ENCODE measurements at places on chromosomes 1 and 21.

- no peak for DNase-seq
Observed at GRCh38 chr1:41377397-41377796, 16.2 kb downstream of the FOXO6 start.

DNA sequence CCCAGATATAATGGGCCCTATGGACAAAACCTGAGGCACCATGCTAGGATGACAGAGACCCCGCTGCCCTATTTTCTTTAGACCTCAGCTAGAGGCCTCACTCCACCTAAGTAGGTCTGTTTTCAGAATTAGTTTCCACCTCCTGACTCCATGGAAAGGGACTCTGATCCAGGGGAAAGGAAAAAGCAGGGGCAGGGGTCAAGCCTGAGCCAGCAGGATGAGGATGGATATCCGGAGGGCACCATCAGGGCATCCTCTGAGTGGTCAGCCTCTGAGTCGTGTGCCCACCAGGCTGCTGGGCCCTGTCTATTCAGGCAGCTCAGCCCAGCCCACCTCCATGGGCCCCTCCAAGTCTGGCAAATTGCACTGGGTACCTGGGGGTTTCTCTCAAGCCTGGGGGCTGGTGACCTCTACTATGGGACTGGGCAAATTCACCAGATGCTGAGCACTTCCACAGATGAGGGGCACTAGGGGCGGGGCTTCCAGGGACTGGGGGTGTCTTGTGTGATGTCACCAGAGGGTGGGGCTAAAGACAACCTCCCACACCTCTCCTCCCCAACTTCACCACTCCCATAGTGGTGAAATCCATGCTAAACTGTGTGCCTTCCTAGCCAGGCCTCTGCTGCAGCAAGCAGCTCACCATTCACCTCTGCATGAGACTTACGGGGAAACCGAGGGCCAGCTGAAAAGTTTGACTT lies 5.5 kb downstream of the PAQR7 start:
- no peak for DNase-seq

DNA sequence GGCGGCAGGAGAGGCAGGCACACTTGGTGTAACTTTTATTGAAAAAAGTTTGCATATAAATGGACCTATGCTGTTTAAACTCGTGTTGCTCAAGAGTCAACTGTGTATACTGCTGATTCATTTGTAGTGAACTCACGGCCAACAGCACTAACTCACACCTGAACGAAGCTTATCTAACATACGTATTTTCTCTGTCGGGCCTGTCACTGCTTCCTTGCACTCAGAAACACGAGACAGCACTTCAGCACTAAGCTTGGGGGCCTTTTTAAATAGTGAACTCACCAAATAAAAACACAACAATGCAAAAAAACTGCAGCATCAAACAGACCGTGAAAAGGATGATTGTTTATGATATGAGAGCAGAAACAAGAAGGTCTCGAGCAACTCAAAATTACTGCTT lies 58.9 kb upstream of the NEK2 start:
- no peak for DNase-seq

- DNase-seq, result no peak
Observed at GRCh38 chr1:54566438-54567141, 18.6 kb downstream of the ACOT11 start.

- peak; percentile 77 for DNase-seq
Observed at GRCh38 chr1:27536767-27537166, 46.8 kb upstream of the WASF2 start.

DNA sequence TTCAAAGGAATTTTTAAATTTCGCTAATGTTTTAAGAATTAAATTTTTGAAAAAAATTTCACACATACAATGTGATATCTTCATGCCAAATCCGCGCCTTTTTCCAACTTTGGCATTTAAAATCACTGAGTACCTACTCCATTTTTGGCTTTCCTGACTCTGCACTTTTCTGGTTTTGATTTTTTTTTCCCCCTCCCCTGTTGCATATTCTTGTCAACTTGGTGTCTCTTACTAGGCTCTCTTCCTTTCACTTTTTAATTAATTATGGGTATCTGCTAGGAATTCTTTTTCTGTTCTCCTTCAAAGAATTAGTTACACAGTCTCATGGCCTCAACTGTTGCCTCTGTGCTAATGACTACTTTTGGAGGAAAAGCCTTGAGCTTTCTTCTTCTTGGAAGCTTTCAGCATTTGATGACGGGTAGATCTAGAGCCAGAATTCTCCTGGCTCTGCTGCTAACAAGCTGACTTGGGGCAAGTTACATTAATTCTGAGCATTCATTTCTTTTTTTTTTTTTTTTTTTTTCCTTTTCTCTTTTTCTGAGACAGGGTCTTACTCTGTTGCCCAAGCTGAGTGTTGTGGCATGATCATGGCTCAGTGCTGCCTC lies 1.8 kb downstream of the AGL start:
- no peak for DNase-seq

DNA sequence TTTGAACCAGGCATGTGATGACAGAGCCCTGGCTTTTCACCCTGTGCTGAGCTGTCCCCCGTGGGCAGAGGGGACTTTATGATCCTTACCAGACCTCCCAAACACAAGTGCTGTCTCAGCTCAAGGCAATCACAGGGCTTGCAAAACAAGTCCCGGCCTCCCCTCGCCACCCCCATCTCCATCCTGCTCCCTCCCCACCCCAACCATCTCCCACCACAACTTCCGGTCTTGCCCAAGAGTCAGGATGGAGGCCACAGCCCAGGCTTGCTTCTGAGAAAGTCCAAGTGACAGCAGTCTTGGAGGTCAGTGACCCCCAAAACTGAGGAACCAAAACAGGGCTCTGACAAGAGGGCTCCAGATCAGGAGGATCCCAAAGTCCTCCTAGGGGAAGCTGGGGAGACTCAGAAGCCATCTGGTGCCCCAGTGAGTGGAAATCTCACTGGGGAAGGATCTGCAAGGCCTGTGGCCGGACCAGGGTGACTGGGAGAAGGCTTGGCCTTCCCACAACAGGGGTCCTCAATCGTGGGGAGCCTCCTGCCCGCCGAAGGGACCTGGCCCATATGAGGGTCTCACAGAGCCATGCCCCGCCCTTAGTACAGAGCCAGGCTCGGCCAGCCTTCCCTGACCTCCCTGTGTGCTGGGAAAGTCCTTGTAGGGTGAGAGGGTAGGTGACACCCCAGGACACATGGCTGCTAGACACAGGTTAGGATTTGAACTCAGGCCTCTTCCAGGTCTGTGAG lies 4.5 kb upstream of the SDC3 start:
- DNase-seq, result no peak

DNA sequence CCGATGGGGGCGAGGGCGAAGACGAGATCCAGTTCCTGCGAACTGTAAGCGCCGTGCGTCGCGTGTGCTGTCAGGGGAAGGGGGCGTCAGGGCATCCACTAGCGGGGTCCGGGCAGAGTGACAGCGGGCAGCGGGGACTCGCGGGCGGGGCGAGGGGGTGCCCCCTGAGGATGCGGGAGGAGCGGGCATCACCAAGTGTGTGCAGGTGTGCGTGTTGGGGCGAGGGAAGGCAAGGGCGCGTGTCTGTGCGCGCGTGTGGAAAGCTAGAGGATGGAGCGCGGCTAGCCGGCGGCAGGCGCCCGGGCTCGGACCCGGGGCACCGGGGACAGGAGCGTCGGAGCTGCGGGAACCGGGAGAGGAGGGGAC lies 525 bp downstream of the RYR2 start:
- peak; percentile 21 for DNase-seq

DNA sequence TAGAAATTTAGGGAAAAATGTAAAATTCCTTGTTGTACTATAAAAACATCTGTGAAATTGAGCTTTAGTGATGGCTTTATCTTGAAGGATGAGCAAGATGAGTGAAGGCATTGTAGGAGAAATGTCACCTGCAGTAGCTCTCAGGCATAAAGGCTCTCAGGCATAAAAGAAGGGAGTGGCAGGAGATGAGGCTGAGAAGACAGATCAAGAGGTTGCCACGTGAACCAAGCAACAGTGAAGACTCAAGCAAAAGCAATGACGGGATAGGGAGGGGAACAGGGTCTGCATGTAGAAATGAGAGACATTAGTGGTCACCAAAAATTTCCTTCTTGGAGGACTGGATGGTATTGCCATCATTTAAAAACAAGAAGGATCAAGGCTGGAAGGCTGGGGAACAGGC lies 98.8 kb downstream of the ST3GAL3 start:
- DNase-seq, result no peak

- no peak for DNase-seq
Observed at GRCh38 chr1:87200875-87201638, 127.6 kb upstream of the LMO4 start.

DNA sequence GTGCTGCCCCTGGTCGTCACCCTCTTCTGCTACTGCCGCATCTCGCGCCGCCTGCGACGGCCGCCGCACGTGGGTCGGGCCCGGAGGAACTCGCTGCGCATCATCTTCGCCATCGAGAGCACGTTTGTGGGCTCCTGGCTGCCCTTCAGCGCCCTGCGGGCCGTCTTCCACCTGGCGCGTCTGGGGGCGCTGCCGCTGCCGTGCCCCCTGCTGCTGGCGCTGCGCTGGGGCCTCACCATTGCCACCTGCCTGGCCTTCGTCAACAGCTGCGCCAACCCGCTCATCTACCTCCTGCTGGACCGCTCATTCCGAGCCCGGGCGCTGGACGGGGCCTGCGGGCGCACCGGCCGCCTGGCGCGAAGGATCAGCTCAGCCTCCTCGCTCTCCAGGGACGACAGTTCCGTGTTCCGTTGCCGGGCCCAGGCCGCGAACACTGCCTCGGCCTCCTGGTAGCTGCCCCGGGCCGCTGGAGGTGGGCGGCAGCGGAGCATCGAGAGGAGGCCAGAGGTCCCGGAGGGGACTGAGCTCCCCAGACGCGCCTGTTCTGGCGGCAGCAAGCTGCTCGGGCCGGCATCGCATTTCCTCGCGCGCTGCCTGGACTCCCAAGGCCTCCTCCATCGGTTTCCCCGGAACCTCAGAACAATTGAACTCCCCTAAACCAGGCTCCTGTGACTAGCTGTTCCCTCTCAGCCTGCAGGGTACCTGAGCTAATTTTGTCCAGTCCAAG lies 1.1 kb downstream of the GPR25 start:
- no peak for DNase-seq

- no peak for DNase-seq
Observed at GRCh38 chr1:76944942-76945341, 77.7 kb downstream of the ST6GALNAC5 start.

DNA sequence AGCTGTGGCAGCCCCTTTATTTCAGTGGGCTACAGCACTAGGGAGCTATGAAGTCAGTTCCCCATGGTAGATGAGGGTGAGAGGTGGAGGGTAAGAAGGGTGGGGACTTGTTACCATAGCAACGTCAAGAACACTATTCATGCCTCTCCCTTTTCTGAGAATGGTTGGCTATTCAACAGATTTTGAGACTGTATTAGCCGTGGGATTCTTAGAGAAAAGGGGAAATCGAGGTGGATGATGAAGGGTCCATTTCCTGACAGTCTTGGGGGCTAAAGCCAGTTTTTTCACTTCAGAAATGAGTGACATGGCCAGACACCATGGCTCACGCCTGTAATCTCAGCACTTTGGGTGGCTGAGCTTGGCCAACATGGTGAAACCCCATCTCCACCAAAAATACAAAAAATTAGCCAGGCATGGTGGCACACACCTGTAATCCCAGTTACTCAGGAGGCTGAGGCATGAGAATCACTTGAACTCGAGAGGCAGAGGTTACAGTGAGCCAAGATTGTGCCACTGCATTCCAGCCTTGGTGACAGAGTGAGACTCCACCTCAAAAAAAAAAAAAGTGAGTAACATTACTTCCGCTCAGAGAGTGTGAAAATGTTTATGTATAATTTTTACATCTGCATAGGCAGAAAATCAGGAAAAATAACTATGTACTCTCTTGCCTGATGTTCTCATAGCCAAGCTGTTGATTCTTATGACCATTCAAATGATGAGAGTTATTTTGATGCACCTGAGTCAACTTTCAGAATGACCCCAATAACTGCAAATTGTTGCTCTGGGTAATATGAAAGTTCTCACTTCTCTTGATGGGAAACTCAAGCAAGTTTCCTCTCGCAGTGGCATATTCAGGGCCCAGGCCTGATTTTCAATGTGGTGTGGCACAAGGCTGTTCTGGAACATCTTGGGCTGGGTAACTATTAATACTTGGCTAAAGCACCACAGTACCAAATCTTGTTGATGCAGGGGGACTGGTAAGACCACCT lies 23.2 kb upstream of the RGSL1 start:
- DNase-seq, result no peak

- no peak for DNase-seq
Observed at GRCh38 chr1:166432655-166433054, 265.9 kb upstream of the FAM78B start.

GRCh38 chr1:14017531-14017961 lies 317.6 kb downstream of the PRDM2 start:
- DNase-seq, result peak; percentile 6

DNA sequence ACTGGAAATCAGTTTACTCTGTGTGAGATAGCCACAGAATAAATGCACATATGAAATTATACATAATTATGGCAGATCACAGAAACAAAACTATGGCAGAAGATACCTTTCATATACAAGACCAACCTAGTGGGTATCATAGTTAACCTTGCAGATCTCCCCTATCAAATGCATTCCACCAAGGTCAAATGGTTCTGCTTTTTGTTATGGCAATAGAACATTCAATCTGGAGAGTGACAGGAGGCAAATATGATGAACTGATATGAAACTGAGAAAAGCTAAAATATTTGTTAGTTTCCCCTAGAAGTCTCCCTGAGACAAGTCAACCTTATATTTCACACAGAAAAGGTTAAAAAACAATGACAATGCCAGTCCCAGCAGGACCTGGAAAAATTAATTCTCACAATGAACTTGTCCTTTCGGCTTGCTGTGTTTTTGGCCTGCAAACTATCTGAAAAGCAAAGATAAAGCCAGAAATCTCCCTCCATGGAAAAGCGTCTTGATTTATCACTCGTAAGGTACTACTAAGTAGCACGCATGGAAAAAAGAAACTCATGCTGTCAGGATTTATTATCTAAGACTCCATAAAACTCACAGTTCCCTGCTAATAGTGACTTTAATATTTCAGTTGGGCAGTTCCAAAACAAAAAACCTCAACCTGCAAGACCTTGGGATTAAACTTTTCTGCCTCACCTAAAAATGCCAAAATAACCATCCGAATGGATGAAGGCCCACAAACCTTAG lies 174.3 kb downstream of the TGFBR3 start:
- no peak for DNase-seq

DNA sequence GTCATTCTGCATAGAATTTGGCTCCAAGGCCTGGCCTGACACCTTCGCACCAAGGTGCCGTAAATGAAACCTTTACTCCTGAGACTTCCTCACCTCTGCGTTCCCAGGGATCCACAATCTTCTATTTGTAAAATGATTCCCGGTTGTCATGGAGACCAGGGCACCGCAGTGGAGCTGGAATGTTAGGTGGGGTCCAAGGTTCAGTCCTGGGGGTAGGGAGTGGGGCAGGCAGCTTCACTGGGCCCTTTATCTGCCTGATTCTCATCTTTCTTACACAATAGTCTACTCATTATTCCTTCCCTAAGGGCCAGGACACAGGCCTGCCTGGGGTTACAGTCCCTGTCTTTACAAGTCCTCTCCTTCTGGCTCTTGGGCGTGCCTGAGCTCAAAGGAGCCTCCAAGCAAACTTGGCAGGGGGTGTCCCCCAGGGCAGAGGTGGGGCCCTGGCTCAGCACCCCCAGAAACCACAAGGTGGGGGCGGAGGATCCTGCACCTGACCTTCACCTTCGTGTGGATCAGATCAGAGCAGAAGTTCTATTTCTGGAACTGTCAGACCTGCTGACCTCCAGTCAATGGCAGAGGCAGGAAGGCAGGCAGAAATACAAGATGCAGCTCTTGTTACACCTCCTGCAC lies 51.1 kb downstream of the RIPK4 start:
- DNase-seq, result no peak

GRCh38 chr1:12696658-12697057 lies 19.3 kb upstream of the AADACL3 start:
- DNase-seq, result no peak

- DNase-seq, result no peak
Observed at GRCh38 chr21:38151021-38151645, 105.7 kb upstream of the KCNJ15 start.
